Substantia nigra (tissue), 51 donors: ENCODE measurements at places on chromosomes 3 and 15.

DNA sequence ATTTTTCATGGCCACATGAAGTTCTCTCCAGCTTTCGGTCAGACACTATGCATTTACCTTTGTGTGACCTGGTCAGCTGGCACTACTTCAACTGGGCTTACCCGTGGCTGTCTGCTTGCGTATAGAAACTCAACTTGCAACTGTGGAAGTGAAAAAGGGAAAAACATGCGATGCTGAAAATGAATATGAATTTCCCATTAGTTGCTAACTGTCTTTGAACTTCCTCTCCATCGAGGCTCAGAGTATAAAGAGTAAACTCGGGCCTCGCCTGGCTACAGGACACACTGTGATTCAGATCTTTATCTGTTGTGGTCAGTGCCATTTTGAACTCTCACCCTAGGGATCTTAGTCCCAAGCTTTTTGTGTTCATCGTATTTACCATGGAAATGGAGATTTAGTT is 26.8 kb downstream of the NFKBIZ start:
- DNase-seq: no peak

DNA sequence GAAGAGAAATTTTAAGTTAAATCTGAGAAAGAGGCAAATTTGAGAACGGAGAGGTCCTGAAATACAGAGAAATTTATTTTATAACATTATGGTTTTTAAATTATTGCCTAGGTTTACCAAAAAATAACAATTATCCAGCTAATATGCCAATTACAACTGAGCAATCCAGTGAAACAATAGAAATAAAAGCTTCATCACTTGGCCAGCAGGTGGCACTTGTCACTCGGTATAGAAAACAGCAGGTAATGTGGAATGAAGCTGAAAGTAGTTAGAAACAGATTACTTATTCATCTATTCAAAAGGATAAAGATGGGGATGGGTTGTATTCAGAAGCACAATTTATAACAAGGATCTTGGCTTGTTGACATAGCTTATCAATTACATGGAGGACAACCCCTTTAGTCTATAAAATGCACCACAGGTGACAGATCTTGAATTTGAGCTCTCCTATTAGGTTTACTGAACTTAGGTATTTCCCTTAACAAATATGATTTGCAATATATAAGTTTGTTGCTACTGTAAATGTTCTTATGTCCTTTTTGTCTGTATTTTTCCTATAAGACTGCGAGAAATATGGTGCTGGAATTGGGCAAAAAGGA is 70.1 kb upstream of the GUCA1C start:
- no peak for DNase-seq

DNA sequence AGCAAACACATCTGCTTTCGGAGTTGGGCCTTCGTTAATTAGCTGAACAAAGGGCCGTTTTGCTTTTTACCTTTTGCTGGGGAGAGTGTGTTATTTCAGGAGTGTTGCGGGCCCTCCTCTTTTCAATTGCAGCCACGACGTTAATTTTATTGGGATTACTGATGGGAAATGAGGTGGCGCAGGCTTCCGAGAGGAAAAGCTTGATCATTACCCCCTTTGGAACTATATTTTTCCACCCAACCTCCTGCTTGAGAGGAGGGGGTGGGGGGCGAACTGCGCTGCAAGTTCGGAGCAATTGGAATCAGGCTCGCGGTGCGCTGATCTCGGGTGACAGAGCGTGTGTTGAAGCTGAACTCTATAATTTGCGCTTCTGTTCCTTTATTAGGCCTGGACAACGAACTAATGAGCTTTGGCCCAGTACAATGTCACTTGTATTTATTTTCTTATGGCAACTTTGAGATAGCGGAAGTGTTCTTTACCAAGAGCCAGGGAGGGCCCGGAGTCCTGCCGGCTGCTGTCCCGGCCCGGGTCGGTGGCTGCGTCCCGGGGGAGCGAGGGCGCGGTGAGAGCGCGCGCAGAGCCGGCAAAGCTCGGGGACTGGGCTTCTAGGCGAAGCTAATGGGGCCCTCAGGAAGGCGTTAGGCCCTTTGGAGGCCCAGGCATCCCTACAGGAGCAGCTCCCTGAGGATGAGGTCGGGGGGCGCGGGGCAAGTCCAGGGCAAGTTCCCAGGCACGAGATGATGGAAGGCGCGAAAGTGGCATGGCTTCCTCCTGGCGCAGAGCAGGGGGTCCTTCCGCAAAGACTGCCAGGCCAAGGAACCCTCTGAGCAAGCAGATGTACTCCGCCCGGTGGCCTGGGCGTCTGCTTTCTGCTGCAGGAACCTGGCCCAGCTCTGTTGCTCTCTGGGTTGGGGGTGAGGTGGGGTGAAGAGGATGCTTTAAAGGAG is 12.9 kb downstream of the NR2F2 start:
- no peak for DNase-seq

- DNase-seq: no peak
Observed at GRCh38 chr3:194871143-194871863, 185.6 kb downstream of the FAM43A start.

DNA sequence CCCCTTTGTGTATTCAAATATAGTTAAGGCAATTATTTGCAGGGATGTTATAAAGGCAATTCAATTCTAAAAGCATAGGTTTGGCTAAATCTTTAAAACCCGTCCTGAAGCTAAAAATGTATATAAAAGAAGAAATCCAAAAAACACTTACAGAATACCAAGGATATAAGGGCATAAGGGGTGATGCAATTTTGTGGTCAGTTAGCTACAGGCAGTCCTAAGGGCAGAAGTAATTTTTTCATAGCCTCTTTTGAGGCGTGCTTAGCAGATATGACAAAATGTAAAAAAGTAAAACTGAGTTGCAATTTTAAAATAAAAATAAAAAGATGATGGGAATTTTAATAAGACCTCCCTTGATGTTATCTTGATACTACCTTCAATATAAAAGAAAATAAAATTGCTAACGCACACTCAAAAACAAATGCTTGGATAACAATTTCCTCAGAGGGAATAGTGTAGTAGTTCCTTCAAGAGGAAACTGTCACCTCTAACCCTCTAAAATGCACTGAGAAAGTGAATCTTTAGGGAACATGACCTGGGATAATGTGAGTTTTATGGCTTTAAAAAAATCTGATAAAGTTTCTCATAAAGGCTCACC is 104.2 kb downstream of the MYH15 start:
- DNase-seq: no peak

- no peak for DNase-seq
Observed at GRCh38 chr15:69511015-69511414, 58.4 kb downstream of the RPLP1 start.

GRCh38 chr3:50550079-50550736 is 17.3 kb downstream of the C3orf18 start:
- no peak for DNase-seq
